Stimulated activated CD8-positive, alpha-beta memory T cell treated with anti-CD3 and anti-CD28 coated beads, Interleukin-4, amount 100 ng/mL, for 4 hours (primary cell): ENCODE measurements at places on chromosomes 7 and 10.

DNA sequence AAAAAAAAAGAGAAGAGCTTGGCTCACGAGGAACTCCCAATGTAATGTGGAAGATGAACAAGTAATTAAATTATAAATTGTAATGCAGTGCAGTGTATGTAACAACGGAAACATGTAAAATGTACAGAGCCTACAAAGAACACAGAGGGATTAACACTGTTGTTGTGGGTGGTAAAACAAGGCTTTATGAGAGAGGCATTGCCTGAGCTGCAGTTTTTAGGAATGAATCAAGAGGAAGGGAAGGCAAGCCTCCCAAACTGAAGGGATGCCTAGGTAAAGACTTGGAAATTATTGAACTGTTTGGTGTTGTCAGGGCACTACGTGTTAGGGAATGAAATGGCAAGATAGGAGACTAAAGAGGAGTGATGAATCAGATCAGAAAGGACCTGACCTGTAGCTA lies 213.7 kb downstream of the HTR7 start:
- no peak for DNase-seq

- no peak for DNase-seq
Observed at GRCh38 chr10:76920581-76920980, 717.0 kb downstream of the KCNMA1 start.

DNA sequence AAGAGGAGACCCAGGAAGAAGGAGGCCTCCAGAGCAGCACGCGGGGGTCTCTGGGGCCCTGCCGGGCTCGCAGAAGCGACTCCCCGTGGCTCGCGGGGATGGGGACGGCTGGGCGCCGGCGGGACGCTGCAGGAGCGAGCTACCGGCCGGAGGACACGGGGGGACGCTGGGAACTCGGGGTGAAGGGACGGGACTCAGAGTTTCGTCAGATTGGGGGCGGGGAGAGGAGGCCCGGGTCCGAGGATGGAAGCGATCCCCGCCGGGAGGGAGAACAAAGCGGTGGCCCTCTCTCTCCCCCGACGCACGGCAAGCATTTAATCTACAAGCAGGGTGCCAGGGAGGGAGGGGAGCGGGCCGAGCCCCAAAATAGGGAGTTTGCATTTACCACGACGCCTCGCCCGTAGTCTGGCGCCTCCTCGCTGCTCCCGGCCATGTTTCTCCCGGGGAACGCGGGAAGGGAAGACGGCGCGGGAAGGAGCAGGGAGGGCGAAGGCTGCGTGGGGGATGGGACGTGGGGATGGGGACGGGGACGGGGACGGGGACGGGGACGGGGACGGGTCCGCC lies at the start of gene PRTFDC1:
Gene PRTFDC1 (minus strand): TSS at position 464 of the 564 bp plus-strand sequence. CDS start 31 bp downstream, at position 433.
- DNase-seq, result no peak

- DNase-seq, result no peak
Observed at GRCh38 chr10:129364949-129365348, 102.1 kb upstream of the MGMT start.

GRCh38 chr10:71964743-71965515 lies 734 bp downstream of the CHST3 start:
- DNase-seq, result no peak

DNA sequence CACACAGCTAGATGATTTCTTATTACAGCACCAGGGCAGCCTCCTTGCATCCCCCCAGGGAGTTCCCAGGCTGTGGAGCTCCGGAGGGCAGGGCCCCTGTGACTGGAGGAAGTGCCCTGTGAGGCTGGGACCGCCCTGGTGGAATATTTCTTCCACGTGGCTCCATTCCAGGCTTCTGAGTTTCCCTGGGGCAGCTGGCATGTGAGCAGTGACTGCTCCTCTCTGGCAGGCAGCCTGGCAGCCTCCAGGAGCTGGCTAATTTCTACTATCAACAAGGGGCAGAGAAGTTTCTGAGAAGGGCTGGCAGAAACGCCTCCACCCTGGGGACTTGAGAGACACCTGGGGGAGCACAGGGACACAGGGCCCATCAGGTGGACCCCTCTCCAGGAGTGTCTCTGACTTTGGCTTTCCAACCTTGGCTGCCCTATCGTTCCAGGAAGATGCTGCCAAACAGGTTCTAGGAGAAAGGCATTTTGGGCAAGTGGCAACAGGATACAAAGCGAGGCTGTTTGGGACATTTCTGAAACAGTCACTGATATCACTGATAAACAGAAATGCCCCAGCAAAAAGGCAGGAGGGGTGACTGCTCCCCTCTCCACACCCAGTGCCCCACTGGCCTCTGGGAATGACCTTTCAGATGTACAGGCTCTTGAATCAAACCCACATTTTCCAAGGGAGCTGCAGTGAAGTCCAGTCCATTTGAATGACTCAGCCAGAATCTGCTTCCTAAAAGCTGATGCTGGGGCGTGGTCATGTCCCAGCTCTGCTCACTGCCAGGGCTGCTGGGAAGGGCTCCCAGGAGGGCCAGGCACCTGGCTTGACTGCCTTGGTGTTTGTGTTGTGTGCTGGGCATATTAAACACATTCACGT lies 16.1 kb downstream of the MYOF start:
- no peak for DNase-seq

DNA sequence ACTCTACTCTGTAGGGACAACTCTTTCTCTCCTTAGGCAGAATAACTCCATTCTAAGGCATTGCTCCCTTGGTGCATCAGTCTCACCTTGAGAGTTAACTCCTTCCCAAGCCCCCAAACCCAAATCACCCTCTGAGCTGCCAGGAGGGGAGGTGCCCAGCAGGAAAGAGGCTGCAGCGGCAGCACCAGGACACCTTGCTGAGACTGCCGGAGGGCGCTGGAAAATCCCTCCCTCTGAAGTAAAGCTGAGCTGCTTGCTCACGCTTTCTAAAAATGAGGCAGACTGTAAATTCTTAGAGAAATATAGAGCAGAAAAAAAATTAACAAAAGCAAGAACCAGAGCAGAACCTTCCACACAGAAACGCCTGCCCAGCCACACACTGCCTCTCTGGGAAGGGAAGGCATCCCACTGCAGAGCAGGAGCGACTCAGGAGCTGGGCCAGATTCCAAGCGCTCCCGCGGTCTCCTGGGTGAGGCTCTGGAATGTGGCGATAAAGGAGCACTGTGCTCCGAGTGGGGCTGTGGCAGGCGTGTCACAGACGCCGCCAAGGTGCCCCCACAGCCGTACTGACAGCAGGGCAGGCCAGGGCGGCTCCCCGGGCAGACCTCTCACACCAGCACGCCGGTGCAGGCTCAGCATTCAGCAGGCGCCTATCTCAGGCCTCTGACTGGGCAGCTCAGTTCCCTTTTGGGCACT lies 202.1 kb downstream of the TNS3 start:
- no peak for DNase-seq

GRCh38 chr10:29346296-29347001 lies 57.6 kb downstream of the LYZL1 start:
- DNase-seq, result no peak

DNA sequence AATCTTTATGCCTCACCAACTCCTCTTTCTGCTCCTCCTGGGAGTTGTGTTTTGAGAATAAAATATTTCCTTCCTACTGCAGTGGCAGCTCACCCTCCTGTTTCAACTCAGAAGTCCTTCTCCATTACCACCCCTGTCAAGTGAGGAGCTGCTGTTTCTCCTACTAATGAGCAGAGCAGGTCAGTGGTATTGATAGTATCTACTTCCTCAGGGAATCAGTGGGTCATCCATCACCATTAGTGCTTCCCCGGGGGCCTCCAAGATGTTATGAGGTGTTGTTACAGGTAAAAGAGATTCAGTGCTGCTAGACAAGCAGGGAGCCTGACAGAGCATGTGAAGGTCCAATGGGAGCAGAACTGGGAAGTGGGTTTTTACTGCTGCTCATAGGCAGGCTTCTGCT lies 795.2 kb downstream of the REEP3 start:
- DNase-seq, result no peak

- DNase-seq, result no peak
Observed at GRCh38 chr10:132232981-132233380, 46.2 kb downstream of the DPYSL4 start.

DNA sequence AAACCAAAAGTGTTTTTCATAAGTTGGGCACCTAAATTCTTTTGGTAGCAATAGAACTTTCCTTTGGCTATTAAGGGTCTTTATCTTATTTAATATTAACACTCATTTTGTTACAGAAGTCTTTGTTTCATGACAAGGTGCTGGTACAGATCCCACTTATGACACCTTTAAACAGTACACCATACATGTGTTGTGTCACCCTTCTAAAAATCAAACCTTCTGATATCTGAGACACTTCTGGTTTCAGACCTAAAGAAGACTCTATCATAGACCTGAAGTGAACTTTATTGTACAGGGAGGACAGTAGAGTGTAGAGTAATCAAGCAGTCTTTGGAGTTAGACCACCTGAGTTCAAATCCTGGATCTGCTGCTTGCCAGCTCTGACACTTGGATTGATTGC lies 5.8 kb upstream of the USP6NL start:
- no peak for DNase-seq

GRCh38 chr7:131061158-131061557 lies 266.5 kb upstream of the MKLN1 start:
- DNase-seq, result no peak

DNA sequence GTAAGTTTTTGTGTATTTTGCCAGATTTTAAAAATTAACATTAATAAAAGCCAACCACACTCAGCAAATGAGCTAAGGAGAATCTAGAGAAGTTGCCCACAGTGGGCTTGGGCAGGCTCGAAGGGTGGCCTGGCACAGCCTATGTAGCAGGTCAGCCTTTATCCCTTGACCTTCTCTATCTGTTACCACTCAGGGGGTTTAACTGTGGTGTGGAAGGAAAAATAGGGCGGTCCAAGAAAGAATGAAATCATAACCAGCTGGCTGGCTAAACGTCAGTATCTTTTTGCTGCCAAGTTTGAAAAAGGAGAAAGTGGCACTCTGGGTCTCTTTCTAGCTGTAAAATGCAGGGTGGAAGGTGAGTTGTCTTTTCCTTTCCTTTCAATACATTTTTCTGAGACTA lies 130.3 kb upstream of the ASAH2 start:
- DNase-seq, result no peak

DNA sequence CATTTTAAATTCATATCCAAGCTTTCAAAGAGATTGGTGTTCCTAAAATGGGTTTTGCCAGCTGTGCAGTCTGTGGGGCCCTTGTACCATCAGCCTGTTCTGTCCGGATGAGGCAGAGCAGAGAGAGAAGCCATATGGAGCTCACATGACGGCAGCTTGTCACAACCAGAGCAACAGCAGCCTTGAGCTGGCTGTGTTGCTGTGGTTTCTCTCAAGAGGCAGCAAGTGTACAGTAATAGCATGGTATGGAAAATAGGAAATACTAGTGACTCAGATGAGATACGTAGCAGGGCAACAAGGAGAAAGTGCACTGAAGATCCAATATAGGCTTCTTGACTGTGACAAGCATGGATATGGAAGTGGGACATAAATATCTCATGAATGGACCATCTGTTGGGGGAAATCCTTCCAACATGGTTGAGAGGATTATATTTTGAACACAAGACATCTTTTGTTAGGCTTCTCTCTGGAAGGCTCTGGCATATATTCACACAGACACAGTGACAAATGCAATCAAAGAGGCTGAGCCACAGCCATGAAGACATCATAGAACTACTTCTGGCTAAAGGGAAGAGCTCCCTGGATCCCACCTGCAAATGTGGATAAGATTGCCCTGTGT lies 251.0 kb upstream of the TAC1 start:
- no peak for DNase-seq

DNA sequence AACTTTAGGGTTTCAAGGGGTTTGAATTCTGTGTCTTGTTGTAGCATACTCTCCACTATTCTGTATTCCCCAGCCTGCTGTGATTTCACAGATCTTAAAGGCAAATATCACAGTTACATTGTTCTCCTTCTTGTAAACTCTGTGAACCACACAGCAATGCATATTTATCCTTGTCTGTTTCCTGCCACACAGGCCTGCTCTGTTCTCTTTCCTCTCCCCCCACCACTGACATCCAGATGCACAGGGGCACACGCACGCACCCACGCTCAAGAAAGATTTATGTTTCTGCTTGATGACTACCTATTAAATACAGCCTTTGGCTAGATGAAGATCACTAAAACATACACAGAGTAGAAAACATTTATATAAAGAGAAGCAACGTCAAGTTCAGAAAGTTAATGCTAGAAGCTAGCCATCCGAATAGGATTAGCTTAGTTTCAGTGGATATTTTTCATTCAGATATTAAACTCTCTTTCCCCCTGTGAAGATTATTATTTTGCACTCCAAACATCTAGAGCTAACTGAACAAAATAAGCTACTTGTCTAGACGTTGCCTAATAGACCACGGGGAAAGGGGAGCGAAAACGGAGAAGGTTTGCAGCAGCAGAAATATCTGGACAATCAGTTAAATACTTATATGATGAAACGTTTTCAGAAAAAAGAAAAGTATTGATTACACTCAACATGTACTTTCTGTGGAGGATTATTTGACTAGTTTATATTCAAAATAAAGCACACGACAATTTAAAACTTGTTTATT lies 193.1 kb upstream of the SEMA3C start:
- no peak for DNase-seq

- DNase-seq, result no peak
Observed at GRCh38 chr7:130554481-130554880, 62.6 kb downstream of the MEST start.

GRCh38 chr7:12655161-12655560 lies 32.3 kb upstream of the ARL4A start:
- no peak for DNase-seq

DNA sequence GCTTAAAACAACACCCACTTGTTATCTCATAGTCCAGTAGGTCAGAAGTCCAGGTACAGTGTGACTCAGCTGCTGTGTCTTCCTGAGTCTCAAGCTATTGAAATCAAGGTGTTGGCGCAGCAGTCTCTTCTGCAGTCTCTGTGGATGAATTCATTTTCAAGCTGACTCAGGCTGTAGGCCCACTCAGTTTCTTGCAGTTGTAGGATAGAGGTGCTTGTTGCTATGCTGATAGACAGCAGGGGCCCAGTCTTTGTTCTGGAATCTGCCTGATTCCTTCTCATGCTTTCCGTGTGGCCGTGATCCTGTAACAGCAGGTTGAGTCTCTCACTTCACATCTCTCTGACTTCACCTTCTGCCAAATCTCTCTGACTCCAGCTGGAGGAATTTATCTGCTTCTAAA lies 400.4 kb upstream of the POM121L12 start:
- DNase-seq, result no peak

- DNase-seq, result no peak
Observed at GRCh38 chr10:97407952-97408248, 6.8 kb upstream of the RRP12 start.
